ENCODE measurements at places on chromosomes 12 and 14.

DNA sequence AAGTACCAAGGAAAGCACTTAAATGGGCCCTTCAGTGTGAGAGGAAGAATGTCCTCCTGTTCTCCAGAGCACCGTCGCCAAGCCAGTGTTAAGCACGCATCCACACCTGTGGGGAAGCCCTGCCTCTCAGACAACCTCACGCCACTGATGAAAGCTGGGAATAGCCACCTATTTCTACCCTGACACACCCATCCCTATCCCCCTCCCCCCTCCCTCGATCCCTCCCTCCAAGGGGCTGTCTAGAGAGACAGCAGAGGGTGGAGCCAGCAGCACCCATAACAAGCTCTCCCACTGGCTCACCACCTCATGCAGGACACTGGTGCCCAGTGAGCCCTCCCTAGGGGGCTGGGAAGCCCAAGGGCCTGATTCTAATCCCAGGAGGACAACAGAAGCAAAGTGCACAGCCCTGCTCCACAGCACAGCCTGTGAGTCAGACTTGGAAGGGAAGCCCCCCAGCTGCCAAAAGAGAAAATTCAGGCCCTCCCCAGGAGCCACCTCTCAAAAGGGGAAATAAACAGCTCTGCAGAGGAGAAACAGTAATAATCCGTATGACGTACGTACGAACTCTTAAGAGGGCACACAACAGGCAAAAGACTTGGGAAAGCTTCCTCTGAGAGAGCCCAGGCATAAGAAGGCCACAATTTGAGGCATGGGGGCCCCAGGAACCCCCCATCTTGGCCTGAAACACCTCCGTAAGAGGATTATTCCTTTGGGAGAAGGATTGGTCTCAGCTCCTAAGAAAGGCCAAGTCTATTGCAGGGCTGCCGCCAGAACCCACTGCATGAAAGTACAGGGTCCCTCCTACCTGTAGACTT is 7.8 kb downstream of the PITPNM2 start:
- no peak for DNase-seq

GRCh38 chr12:30144777-30145683 is 361.3 kb upstream of the TMTC1 start:
- no peak for DNase-seq

DNA sequence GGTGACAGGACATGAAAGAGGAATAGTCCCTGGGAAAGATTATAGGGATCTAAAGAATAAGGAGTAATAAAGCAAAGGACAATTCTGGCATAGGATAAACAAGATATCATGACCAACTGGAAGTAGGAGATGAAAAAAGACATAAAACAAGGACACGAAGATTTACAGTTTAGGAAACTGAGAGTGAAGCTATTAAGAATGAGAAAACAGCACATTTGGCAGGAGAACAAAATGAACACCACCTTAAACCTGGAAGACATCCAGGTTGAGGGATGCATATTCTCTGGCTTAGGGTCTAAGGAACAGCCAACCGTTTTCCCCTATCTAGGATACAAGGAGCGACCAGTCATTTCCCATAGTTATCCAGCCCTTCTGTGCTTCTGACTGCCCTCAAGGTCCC is 1.9 kb downstream of the TRIP11 start:
- DNase-seq: no peak

DNA sequence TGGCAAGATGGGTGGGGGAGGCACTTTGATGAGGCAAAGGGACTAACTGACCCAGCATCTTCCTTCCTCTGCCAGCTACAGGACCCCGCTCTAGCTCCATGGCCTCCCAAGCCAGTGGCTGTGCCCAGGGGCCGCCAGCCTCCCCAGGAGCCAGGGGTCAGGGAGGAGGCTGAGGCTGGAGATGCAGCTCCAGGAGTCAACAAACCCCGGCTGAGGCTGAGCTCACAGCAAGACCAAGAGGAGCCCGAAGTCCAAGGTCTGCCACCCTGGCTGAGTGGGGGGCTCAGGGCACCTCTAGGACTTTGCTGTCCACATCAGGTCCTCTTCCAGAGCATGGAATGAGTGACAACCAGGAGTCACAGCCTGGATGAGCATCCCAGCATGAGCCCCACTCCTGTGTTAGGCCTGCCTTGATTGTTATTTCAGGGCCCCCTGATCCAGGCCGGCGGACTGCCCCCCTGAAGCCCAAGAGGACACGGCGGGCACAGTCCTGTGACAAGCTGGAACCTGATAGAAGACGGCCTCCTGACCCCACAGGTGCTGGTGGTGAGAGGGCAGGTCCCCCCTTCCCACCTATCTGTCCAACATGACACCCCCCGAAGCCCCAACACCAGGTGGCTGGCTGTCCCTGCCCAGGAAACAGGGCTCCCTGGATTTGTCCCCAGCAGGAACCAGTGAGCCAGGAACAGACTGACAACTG is 2.5 kb upstream of the CPNE6 start:
- DNase-seq: no peak

- no peak for DNase-seq
Observed at GRCh38 chr14:100332071-100332639, 9.0 kb downstream of the SLC25A47 start.

- no peak for DNase-seq
Observed at GRCh38 chr14:69886453-69887242, 7.4 kb downstream of the SMOC1 start.

- DNase-seq: no peak
Observed at GRCh38 chr12:20393707-20394106, 25.4 kb downstream of the PDE3A start.

DNA sequence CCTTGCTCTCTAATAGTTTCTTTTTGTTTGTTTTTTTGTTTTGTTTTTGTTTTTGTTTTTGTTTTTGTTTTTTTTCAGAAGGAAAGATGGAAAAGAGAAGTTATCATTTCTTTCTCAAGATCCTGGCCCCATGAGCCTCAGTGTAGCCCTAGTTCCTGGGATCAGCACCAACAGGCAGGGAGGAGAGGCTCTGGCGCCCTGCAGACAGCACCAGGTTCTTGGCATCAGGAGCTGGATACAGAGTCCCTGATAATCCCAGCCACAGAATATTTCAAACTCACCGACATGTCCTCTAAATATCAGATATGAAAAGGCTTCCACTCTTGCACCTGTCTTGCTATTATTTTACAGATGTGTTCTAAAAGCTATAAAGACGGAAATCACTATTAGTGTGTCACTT is 52.7 kb downstream of the FOXN3 start:
- DNase-seq: no peak

DNA sequence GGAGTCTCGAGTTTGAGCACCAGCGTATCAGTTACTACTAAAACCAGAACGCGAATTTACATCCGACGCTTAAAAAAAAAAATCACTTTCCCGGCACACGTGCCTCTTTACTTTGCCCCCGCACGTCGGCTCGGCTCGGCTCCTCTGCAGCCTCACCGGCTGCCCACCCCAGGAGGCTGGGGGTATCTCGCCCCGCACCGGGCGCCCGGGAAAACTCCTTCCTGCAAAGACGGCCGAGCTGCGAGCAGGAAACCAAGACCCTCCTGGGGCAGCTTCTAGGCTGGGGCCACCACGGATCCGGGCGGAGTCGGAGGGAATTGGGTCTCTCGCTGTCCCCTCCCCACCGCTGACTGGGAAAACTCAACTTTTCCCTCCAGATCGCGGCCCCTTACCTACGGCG is 610 bp downstream of the VSIG10 start:
- no peak for DNase-seq

GRCh38 chr12:108666401-108666881 is 32.7 kb upstream of the SELPLG start:
- no peak for DNase-seq

GRCh38 chr12:122021193-122021821 is 377 bp upstream of the BCL7A start:
- DNase-seq: no peak

All from NK-92 treated with Interleukin-12 subunit alpha and Interleukin-12 subunit beta, amount 100 ng/mL, for 24 hours (cell line).